ENCODE measurements at places on chromosomes 11 and 22.

- peak; percentile 76 for DNase-seq
These were observed 113.5 kb downstream of the SLC1A2 start for GRCh38 chr11:35305670-35306382.

DNA sequence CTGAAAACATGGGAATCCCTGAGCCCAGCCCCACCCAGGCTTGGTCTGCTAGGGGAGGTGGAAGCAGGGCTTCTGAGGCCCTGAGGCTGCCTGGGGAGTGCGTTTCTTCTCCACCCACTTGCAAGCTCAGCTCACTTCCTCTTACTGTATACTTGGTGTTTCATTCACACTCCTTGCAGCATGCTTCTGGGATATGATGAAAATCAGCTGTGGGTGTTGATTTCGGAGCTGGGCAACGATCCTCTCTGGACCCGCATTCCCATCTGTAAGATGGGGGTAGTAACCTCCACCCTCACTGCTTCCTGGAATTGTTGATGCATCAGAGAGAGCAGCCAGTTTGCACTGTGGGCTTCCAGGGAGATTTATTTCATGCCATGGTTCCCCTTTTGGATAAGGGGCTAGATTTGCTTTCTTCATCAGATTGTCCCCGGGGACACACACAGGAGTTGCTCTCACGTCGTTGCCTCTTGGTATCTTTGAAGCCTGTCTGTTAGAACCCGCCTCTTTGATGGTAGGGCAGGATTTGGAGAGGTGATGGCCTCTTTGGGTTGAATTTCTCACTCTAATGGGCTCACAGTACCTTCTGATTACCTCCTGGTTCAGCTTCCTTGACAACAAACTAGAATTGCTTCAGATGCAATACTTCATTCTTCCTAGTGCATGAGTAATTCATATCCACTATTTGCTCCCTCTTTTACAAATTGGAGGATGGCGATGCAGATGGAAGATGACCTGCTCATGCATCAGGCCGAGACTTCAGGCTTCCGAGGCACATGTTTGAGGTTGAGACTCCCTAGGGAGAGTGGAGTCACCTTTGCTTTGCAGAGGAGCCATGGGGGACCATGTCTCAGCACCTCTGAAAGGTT lies 40.4 kb downstream of the BCR start:
- DNase-seq: no peak

DNA sequence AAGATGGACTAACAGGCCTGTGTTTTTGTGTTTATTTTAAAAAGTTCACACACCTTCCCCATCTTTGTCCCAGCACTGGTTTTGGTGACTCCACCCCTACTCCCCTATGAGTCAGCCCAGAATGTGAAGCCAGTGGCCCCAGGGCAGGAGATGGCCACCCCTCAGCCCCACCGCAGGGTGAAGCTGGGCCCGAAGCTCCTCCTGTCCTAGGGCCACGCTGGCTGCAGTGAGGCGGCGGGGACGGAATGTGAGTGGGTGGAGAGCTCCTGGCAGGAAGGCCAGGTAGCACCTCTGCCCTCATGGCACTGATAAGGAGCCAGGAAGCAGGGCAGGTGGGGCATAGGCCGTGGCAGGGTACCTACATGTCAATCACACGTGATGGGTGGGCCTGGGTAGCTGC lies 39.9 kb downstream of the SGSM3 start:
- DNase-seq: no peak

- peak; percentile 83 for DNase-seq
These were observed at the start of gene AP5B1 for GRCh38 chr11:65780770-65781151. TSS of gene AP5B1 (minus strand) at chr11:65780976. CDS start at chr11:65780591, 385 bp downstream.

GRCh38 chr22:16989915-16990314 lies 18.1 kb downstream of the GAB4 start:
- DNase-seq: no peak

DNA sequence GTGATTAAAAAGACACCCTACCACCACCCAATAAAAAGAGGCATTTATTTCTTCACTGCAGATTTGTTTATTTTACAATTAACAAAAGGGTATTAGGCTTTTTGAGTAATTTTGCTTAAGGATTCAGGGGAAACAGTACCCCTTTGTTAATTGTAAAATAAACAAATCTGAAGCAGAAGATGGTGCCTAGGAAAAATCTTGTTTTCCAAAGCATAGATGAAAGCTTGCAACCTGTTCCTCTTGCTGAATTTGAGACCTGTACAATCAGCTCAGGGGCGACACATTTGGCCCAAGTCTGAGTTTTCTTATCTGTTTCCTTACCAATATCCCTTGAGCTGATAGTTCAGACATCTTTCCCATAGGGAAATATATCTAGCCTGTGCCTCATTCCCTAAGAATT lies 171.9 kb downstream of the GRIA4 start:
- DNase-seq: no peak

DNA sequence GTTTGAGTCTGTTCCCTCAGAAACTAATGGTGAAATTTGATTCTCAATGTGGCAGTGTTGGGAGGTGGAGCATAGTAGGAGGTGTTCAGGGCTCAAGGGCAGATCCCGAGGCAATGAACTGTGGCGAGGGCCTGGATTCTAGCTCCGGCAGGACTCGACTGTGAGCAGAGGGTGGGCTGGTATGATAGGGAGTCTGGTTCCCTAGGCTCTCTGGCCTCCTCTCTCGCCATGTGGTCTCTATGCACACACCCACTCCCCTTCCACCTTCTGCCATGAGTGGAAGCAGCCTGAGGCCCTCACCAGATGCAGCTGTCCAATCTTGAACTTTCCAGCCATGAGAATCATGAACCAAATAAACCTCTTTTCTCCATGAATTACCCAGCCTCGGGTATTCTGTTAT lies 32.3 kb downstream of the ATP6V1E1 start:
- no peak for DNase-seq

DNA sequence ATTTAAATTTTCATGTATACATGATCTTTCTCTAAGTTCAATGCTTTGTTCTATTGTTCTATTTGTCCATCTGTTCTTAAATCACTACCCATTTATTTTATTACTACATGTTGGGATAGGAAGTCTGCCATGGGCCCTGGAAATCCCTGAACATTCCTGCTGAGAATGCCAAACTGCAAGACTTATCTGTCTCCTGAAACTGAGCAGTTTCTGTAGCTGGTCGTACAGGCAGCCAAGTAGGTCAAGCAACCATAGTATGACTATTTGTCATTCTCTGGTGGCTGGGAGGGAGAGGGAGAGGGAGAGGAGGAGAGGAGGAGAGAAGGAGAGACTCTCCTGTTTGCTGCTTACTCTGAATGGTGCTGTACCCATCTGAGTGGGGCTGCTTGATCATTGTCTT lies 82.8 kb upstream of the SNX19 start:
- no peak for DNase-seq

- no peak for DNase-seq
These were observed 29.6 kb downstream of the DHCR7 start for GRCh38 chr11:71418643-71419042.

DNA sequence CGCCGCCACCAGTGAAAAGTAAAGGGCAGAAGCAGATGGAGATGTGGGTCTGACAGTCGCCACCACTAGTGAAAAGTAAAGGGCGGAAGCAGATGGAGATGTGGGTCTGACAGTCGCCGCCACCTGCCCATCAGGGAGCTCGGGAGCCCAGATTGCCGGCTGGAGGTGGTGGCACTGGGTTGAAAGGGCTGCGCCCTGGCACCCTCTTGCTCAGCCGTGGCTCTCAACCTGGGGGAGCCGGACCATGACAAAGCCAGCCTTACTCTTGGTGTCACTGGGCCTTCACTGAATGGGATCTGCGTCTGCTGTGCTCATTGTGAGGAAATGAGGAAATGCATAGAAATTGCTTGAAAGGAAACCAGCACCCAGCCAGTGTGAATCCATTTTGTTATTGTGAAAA lies 36.3 kb downstream of the AP2A2 start:
- DNase-seq: no peak

DNA sequence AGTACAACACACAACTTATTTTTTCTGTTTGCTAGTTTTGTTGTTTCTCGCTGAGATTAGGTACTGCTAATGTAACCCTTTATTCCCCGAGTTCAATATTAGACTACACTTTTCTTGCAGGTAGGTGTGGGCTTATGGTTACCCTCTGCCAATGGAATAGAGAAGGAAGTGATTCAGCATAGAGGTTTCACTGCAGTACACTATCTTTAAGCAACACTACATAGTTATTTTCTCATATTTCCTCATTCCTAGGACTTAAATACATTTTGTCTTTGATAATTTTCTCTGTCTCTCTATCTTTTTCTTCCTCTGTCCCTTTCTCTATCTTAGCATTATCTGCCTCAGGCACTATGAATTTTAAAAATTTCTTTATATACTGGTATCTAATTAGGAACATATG lies 791.0 kb downstream of the FAM181B start:
- no peak for DNase-seq

DNA sequence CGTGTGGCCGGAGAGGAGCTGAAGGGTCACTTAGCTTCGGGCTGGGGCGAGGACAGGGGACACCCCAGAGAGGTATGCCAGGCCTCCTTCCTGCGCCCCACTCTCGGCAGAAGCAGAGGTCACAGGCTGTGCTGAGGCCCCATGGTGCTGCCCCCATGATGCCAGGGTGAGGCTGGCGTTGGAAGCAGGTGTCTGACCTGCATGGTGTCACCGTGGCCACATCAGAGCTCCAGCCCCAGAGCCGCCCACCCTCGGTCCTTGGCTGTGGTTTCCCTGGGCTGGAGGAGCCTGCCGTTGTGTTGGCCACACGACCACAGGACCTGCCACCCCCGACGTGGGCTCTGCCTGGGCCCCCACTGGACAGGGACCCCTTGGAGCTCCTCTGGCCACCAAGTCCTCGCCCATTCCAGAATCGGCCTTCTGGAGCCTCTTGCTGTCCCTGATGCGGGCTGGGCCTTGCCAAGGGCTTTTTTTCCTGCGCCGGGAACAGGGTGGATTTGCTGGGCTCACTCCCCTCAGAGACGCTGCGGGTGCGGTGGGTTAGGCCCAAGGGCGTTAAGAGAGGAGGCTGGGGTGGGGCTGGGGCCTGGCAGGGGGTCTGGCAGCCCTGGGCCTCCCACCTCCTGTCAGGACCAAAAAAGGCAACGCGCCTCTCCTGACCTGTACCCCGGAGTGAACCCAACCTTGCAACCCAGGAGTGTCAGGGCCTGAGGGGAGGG lies 8.2 kb upstream of the TSSC4 start:
- no peak for DNase-seq

GRCh38 chr11:6568191-6568918 lies 35.1 kb downstream of the RRP8 start:
- DNase-seq: peak; percentile 68

DNA sequence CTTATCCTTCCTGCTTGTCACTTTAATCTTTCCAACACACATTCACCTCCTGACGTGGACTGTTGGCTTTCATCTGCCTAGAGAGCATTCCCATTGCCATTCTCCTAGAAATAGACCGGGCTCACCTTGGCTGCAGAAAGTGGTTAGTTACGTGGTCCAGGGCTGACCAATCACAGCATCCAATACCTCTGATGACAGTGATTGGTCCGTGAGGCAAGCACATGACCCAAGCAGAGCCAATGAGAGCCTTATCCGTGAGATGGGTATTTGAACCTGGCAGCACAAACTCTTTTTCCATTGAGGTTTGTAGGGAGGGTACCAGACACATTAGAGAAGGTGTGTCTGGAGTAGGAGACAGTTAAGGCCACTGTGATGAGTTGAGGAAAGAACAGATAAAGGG lies 85.8 kb downstream of the MIAT start:
- DNase-seq: no peak

GRCh38 chr22:38046070-38046748 lies 11.0 kb upstream of the PICK1 start:
- DNase-seq: peak; percentile 70

- DNase-seq: peak; percentile 21
These were observed 201.1 kb upstream of the LRRC4C start for GRCh38 chr11:41660585-41660984.

- DNase-seq: no peak
These were observed 275.6 kb downstream of the GRM5 start for GRCh38 chr11:88790182-88790581.

DNA sequence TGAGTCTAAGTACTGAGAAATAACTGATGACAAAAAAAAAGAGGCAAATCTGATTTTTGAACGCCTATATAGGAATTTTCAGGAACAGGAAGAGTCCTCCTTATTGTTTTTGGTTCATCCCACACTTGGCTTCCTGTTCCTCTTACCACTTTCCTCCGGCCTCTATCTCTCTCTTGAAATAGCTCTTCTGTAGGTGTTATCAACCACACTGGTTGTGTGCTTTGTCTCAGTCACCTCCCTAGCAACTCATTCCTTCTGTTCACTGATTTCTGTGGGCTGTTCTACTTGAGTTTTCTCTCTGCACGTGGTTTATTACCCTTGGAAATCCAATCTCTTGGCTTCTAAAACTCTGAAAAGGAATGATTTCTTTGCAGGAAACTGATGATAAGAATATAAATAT lies 78.7 kb upstream of the C11orf87 start:
- DNase-seq: no peak

GRCh38 chr11:92804388-92804966 lies 165.0 kb upstream of the MTNR1B start:
- peak; percentile 29 for DNase-seq

DNA sequence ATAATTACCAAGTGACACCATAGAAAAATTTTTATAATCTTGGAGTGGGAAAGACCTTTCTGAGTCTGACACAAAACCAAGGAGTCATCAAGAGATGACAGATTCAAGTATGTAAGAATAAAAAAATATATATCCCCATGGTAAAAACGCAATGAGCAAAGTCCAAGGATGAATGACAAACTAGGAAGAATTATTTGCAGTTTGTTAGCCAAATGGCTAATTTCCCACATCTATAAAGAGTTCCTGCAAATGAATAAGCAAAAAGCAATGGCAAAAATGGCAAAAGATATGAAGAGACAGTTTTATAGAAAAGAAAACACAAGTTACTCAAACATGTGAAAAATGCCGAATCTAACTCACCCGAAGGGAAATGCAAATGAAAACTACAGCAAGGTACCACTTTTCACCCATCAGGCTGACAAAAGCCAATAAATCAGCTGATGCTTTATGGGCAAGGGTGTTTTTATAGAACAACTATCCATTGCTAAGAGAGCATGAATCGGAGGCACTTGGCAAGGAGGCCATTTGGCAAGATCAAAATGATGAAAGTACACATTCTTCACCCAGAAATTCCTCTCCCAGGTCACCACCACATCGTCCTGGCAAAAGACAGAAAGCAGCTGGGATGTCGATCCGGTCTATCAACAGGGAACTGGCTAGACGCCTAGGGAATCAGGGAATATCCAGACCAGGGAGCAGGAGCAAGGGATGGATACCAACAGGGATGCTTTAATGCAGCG lies 21.1 kb upstream of the KLHL35 start:
- DNase-seq: no peak

DNA sequence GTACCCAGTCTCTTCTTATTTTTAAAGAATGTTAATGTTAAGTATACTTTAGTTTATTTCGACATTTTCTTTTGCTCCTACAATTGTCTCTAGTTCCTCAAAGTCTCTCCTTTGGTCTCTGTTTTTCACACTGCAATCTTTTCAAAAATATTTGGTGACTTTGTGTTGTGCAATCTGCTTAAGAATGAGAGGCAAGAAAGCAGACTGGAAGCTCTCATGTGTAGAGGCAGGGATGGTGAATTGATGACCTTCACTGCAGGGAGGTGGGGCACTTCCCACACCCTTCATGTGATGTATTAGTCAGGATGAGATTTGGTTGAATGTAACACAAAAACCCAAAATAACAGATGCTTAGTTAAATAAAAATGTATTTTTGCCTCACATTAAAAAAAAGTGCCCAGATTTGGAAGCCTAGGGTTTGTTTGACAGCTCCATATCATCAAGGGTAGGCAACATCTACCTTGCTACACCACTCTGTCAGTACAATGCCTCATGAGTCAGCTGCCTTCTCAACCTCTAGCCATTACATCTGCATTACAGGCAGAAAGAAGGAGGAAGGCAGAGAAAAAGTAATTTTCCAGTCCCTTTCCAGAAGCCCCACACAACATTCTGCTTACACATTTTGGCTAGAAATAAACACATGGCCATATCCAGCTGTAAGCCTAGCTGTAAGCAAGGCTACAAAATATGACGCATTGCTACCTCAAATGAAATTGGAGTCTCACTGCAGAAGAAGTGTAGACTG lies 3.8 kb upstream of the MMP27 start:
- DNase-seq: no peak
